ENCODE measurements at places on chromosomes 11 and 22. TPM values are rescaled to one million over a fixed set of nuclear protein-coding genes. Genes with fewer than 3 reads are reported as not detected.
A peak's percentile ranks its signal among the peaks of the same experiment; 100 is the strongest.

The HSCB gene
- total RNA-seq = 30.5 TPM

The EMSY gene
- 32.7 TPM for total RNA-seq

The QSER1 gene
- total RNA-seq = 35.5 TPM

The BET1L gene
- total RNA-seq = 32.3 TPM

GRCh38 chr22:44898236-44898635 is 111.6 kb downstream of the PHF21B start:
- H3K27ac ChIP-seq = no peak overlapping the region
- no peaks in the 10 kb centered on the region for H3K27me3 ChIP-seq
- no peaks in the 10 kb centered on the region for H3K4me1 ChIP-seq
- H3K36me3 ChIP-seq = no peaks in the 10 kb centered on the region
- no peak for DNase-seq
- no peak overlapping the region for H3K4me3 ChIP-seq

DNA sequence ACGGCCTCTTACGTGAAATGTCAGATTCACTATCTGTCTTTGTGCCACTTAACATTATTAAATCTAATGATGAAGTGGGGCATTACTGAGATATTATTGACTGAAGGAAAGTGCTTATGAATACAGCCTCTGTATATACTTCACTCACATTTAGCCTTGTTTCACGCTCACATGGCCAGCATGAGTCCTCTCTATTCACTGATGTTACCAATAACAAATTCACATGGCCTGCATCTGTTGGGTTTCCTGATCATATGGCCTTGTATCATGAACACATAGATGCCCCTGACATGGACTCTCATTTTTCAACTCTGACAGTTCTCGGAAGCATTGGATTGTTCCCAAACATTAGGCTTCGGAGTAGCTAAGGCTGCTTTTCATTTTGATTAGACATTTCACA is 68.3 kb upstream of the MYO18B start:
- DNase-seq = no peak
- H3K36me3 ChIP-seq = no peaks in the 10 kb centered on the region
- H3K4me3 ChIP-seq = no peak overlapping the region
- H3K27me3 ChIP-seq = no peaks in the 10 kb centered on the region
- no peaks in the 10 kb centered on the region for H3K4me1 ChIP-seq

- no peak for DNase-seq
- no peaks in the 10 kb centered on the region for H3K4me1 ChIP-seq
- H3K4me3 ChIP-seq = no peak overlapping the region
- no peak overlapping the region for H3K27ac ChIP-seq
These were observed 18.0 kb downstream of the CBX7 start for GRCh38 chr22:39134366-39135091.

DNA sequence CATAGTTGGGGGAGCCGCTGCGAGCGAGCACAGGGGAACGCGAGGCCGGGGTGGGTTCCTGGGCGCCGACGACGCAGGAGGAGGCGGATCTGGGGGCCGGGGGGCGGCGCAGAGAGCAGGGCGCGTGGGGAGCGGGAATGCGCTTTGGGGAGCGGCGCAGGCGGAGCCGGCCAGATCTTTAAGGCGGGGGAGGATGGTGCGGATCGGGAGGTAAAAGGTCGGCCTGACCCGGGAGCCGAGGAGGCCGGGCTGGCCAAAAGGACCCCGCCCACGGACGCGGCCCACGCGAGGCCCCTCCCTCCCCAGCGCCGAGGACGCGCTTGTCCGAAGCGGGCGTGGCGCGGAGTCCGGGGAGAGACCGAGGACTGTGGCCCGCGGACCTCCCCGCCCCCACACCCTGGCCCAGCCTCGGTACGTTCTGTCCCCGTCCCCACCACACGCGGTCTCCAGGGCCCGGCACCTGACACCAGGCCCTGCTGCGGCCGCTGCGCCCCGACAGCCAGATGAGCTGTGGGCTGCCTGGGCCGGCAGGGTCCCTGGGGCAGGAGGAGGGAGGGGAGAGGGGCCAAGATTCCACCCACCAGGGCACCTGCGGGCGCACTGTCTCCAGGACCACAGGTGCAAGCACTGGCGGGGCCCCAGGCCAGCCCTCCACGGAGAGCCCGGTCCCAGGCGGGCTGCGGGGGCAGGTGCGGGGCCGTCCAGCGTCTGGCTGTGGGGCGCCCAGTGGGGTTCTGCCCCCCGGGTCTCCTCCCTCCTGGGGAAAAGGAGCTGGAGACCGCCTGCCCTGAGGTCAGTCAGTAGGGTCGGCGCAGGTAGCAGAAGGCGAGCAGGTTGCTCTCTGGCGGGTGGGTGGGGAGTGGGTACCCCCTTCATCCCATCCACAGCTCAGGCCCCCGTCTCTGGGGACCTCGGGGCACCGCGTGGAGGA is 10.9 kb downstream of the PIM3 start:
- H3K4me1 ChIP-seq = peaks cover 57% of the 10 kb centered on the region
- no peak overlapping the region for H3K4me3 ChIP-seq
- H3K36me3 ChIP-seq = no peaks in the 10 kb centered on the region
- peak; percentile 91 for DNase-seq

All from thyroid gland (tissue), 4 donors.